ENCODE measurements at places on chromosomes 5 and 9.
A peak's percentile ranks its signal among the peaks of the same experiment; 100 is the strongest.

GRCh38 chr9:95979446-95979845 is 104.0 kb downstream of the ERCC6L2 start:
- DNase-seq, result no peak

DNA sequence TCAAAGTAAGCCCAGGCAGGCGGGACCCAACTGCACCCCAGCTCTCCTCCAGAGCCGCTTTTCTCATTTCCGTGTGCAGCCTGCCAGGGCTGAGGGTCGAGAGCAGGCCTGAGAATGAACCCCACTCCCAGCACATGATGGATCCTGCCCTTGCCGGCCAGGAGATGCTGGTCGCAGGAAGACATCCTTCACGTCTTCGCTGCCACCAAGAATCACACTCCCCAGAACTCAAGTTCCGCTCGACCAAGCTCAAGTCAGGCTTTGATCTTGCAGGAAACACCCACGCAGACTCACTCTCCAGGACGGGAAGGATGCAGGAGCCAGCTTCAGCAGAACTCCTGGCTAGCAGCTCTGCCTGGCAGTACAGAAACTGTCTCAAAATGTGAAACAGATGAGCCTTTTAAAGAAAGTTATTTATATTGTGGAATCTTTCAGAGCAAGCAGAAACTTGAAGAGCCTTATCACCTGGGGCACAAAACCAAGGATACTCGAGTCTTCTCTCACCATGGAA is 102.4 kb downstream of the ROR2 start:
- no peak for DNase-seq

GRCh38 chr5:10680876-10681481 is 80.1 kb downstream of the DAP start:
- no peak for DNase-seq

- DNase-seq, result no peak
Observed at GRCh38 chr9:136949239-136949816, 2.7 kb upstream of the LCN12 start.

DNA sequence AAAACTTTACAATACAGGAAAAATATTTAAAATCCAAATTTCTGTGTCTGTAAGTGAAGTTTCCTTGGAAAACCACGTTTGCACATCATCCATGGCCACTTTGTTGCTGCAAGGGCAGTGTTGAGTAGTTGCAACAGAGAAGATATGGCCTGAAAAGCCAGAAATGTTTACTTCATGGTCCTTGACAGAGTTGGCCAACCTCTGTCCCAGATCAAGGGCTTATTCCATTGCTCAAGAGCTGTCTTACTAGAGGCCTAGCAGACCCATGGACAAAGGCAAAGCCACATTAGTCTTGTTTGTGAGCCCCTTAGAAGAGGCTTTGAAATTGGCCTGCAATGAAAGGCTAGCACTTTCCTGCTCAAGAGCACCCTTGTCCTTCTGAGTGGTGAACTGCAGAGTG is 119.4 kb downstream of the GAS1 start:
- no peak for DNase-seq

DNA sequence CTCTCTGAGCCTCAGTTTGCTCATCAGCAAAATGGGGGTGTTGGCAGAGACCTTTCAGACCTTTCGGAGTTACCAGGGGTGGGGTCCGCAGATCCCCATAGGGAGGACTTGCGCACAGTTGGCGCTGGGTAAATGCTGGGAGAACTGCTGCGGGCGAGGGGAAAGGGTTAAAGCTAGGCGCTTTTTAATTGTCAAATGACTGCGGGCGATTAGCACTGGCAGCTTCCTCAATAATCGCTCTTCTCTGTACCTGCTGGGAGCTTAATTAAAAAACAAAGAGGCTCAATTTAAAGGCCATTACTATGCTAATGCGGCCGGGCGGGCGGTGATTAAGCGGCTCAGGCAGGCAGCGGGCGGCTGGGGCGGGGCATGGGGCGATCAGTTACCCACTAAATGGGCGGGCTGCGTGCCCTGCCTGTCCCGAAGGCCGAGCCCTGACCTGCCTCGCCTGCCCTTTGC is 63.0 kb downstream of the LMX1B start:
- DNase-seq, result peak; percentile 90

DNA sequence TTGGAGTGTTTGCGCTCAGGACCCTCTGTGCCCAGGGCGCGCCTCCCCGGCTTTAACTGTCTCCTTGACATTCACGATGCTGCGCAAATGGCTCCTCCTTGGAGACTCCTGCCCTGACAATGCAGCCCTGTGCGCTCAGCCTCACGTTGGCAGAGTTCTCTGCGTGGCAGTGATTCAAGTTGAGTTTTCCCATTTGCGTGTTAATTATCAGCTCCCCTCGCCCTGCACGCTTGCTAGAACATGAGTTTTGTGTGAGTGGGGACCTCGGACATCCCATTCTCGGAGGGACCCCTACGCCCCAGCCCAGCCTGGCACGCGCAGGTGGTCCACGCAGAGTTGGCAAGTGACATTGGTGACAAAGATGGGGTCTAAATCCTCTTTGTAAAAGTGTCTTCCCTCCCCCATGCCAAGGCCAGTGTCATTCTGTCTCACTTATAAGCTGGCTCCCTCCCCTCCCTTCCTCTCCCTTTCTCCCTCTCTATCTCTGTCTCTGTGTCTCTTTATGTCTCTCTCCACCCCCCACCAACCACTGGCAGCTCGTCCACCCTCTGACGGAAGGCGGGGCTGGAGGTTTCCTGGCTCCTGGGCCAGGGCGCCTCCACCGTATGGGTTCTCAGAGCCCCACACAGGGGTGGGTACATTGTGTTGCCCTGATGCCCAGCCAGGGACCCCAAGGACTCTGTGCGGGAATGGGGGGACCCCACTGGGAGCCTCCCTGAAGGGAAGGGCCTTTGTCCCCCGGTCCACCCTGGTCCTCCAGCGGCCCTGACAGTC is 169.3 kb downstream of the OLFM1 start:
- no peak for DNase-seq

GRCh38 chr5:132388244-132389050 is 18.9 kb downstream of the SLC22A5 start:
- no peak for DNase-seq

- no peak for DNase-seq
Observed at GRCh38 chr9:107481035-107481434, 8.5 kb downstream of the KLF4 start.

- DNase-seq, result peak; percentile 63
Observed at GRCh38 chr9:115524453-115525059, 406.6 kb upstream of the TNC start.

DNA sequence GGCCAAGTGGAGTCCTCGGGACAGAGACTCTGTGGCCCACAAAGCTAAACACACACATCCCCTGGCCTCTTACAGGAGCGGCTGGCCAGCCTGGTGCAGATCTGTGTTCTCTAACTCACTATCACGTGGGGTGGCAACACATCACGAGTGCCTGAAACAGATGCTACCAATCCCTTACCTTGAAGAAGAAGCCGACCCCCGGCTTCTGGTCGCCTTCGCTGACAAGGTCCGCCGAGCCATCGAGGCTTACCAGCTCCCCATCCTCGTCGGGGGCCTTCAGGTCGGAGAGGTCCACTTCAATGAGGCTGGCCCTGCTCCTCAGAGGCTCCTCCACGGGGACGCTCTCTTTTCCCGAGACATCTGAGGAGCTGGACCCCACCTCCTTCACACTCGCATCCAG is 86.7 kb downstream of the CAMSAP1 start:
- no peak for DNase-seq

DNA sequence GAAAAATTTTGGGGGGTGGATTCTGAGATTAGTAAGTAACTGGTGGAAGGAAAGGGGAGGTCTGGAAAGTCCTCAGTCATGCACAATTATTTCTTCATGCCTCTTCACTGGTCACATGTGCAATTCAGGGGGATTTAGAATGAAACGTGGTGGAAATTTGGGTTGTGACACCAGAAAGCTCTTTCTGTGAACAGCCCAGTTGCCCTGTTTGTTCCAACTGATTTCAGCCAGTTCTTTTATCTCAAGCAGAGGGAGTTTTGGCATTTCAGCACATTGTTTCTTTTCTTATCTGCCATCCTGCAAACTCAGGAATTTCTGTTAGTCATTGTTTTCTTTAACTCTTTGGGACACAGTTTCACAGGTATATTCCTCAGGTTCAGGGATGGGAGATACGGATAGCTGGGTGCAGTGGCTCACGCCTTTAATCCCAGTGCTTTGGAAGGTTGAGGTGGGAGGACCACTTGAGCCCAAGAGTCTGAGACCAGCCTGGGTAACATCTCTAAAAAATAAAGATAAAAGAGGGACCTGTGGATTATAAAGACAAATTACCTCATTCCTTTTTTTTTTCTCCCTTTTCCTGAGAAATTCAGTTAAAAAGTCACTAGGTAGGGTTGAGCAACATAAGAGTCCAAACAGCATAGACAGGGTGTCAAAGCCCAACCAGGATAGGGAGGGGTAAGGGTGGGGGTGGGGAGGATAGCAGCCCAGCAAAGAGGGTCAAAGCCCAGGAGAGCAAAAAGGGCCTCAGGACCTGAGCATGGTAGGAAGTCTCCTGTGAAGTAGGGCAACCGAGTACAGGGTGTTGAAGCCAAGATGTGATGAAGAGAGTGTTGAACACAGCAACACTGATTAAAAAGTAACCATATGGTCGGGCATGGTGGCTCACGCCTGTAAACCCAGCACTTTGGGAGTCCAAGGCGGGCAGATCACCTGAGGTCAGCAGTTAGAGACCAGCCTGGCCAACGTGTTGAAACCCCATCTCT is 5.4 kb upstream of the B4GALT1 start:
- DNase-seq, result no peak

All from iPS-NIHi11 (cell line).